ENCODE measurements at places on chromosomes 6 and 20. TPM values are rescaled to one million over a fixed set of nuclear protein-coding genes. Genes with fewer than 3 reads are reported as not detected.

The LRRC1 gene
- 1.7 TPM for total RNA-seq

- ATAC-seq: no peak
Measured at GRCh38 chr6:157946865-157947532, 34.7 kb upstream of the SYNJ2 start.

The GSTA3 gene
- total RNA-seq: not detected

DNA sequence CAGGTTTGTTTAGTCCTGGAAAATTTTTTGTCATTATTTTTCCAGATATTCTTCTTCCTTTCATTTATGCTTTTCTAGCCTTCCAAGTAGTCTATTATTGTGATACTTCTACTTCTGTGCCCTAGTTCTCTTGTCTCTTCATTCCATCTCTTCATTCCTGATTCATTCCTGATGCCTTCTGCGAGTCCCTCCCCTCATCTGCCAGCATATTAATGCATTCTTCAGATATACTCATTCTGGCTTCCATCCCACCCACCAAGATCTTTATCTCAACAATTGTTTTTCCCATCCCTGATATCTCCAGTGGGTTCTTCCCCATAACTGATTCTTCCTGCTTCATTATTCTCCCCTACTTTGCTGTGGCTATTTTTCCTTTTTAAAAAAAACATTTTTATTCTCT lies 35.2 kb downstream of the ALDH5A1 start:
- no peak for ATAC-seq

GRCh38 chr6:43948527-43949485 lies 178.4 kb downstream of the MRPL14 start:
- no peak for ATAC-seq

The LRRC73 gene
- 0.35 TPM for total RNA-seq

The YTHDF1 gene
- total RNA-seq: 23.7 TPM

- ATAC-seq: no peak
Measured at GRCh38 chr6:93784794-93785693, 365.7 kb upstream of the EPHA7 start.

The CST4 gene
- total RNA-seq: not detected

The PSORS1C1 gene
- not detected for total RNA-seq

GRCh38 chr20:53623454-53624211 lies 30.0 kb upstream of the ZNF217 start:
- peak; percentile 91 for ATAC-seq

GRCh38 chr20:10322073-10323012 lies 103.7 kb downstream of the SNAP25 start:
- no peak for ATAC-seq

- ATAC-seq: peak; percentile 45
Measured at GRCh38 chr20:24102290-24102689, 113.7 kb upstream of the GGTLC1 start.

The C20orf141 gene
- not detected for total RNA-seq

DNA sequence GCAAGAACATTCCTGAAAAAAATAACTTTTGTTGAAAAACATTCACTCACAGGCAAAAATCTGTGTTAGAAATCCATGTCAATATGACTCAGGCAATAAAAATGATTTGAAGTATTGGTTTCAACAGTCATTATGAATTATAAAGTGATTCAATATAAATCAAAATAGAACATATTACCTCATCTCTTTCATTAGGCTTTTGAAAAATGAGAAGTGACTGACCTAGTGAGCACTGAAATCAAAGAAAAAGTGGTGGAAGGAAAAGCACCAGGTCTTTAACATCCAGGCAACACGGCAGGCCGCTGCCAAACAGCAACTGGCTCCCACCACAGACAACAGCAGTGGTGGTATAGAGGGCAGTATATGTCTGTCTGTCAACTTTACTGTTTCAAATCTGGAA lies 68.9 kb downstream of the MAN1A1 start:
- ATAC-seq: no peak
